Activated T-helper 2 cell treated with anti-CD3 and anti-CD28 coated beads, Interferon-gamma antibody, Interleukin-2, Interleukin-4, amounts not matched to agents 10 μg/mL and 5 μg/mL and 100 μg/mL, durations not matched to agents 14 hours and 24 hours and 36 hours (primary cell): ENCODE measurements at places on chromosomes 7 and 10. TPM values are rescaled to one million over a fixed set of nuclear protein-coding genes. Genes with fewer than 3 reads are reported as not detected.

DNA sequence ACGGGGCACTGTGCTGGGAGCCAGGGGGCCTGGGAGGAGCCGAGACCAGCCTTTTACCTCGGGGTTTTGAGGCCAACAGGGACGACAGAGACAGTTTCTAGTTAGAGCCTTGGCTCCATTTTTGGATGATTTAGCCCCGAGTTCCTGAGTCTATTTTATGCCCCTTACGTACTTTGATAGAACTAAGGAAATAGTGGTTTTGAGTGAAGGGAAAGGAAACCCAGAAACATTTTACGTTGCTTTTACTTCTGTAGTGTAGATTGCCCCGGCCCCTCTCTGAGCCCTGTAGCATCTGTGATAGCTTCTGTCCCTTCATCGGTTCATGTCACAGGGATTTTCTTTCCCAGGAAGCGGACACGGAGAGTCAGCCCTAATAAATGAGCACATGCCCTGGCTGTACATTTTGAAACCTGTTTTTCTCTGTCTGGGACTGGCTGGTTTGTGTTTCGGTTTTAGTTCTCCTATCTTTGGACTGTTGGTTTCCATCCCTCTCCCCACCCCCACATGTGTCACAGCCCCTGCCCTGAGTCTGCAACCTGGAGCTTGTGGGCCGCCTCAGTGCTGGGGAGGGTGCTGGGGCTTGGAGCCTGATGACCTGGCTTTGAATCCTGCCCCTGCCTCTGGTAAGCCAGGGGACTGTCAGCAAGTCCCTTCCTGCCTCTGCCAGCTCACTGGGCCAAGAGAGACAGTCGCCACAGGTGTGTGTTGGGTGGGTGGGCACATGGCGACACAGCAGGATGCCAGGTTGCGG is 6.9 kb upstream of the ORAI2 start:
- peak overlapping the region; percentile 100 for H3K27ac ChIP-seq
- no peaks in the 10 kb centered on the region for H3K27me3 ChIP-seq
- peak; percentile 76 for DNase-seq
- peak overlapping the region; percentile 68 for H3K4me3 ChIP-seq
- peaks cover 49% of the 10 kb centered on the region for H3K36me3 ChIP-seq
- H3K4me1 ChIP-seq, result peaks cover 57% of the 10 kb centered on the region

DNA sequence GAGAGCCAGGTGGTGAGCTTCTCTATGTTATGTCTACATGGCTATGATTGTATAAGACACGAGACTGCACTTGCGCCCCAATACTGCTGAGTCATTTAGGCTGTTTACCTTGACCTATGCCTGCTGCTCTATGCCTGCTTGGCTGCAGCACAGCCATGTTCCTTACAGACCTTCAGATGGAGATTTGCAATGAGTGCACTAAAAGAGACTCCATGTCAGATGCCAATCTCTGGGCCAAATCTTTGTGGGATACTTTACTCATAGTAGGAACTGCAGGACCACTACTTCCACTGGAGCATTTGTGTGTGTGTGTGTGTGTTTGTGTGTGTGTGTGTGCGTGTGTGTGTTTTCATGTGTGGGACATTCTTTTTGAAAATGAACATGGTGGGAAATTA is 50.0 kb upstream of the KMT2E start:
- no peak overlapping the region for H3K4me3 ChIP-seq
- peaks cover 80% of the 10 kb centered on the region for H3K36me3 ChIP-seq
- no peak overlapping the region for H3K27ac ChIP-seq
- peaks cover 38% of the 10 kb centered on the region for H3K4me1 ChIP-seq
- H3K27me3 ChIP-seq, result no peaks in the 10 kb centered on the region
- no peak for DNase-seq

- no peaks in the 10 kb centered on the region for H3K36me3 ChIP-seq
- H3K27ac ChIP-seq, result no peak overlapping the region
- no peak for DNase-seq
- no peaks in the 10 kb centered on the region for H3K4me1 ChIP-seq
These were observed 232.6 kb upstream of the FERD3L start for GRCh38 chr7:19377611-19378344.

- H3K4me3 ChIP-seq, result no peak overlapping the region
- no peaks in the 10 kb centered on the region for H3K4me1 ChIP-seq
- DNase-seq, result no peak
These were observed 17.6 kb downstream of the IFIT5 start for GRCh38 chr10:89431977-89432376.

ABCB4 gene
- total RNA-seq, result not detected in 2 replicates

DNA sequence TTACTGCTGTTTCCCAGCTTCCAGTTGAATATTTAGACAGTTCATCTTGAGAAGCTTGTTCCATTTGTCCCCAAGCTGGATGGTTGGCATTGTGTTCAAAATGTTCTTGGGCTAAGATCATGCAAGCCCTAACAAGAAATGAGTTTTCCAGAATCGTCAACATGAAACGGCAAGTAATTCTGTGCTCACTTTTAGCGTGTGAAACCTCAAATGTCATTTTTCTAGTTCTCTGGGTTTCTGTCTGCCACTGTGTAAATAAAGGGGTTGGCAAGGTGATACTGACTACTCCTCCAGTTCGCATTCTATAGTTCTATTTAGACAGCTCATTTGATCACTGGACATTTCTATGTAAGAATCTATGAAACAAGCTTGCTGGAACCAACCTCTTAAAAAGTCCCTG is 194.0 kb downstream of the AHR start:
- H3K27ac ChIP-seq, result no peak overlapping the region
- H3K36me3 ChIP-seq, result no peaks in the 10 kb centered on the region
- no peak for DNase-seq

DNA sequence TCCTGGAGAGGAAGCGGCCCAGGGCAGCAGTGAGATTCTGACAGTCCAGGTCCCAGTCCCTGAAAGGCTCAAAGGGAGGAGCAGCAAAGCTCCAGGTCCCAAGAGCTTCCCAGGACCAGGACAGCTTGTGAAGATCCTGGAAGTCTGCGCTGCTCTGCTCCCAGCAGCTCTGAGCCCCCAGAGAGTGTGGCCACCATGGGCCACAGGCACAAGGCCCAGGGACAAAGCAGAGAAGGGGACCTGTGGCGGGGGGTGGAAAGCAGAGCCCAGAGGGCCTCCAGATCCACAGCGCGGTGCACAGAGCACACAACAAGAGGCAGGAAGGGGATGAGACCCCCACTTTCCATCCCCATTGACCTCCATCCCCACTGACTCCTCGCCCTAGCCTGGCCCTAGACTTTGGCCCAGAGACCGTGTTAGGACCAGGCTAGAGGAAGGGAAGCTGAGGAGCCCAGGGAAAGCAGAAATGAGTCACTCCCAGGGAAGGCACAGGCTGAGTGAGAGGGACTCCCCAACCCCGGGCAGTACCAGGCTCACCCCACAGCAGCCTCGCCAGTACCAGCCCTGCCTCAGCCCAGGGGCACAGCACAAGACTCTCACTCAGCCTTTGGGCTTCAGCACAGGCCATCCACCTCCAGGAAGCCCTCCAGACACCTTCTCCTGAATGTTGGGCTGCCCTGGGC is 75.5 kb downstream of the GRID1 start:
- no peaks in the 10 kb centered on the region for H3K27me3 ChIP-seq
- no peaks in the 10 kb centered on the region for H3K36me3 ChIP-seq
- no peak overlapping the region for H3K27ac ChIP-seq
- no peak for DNase-seq
- H3K4me1 ChIP-seq, result no peaks in the 10 kb centered on the region

MYOZ1 gene
- not detected in 2 replicates for total RNA-seq

- peaks cover 5% of the 10 kb centered on the region for H3K27me3 ChIP-seq
- H3K36me3 ChIP-seq, result no peaks in the 10 kb centered on the region
- no peak overlapping the region for H3K27ac ChIP-seq
- DNase-seq, result no peak
- H3K4me3 ChIP-seq, result no peak overlapping the region
These were observed 53.8 kb downstream of the TMEM26 start for GRCh38 chr10:61399406-61399805.

- H3K4me1 ChIP-seq, result no peaks in the 10 kb centered on the region
- no peak overlapping the region for H3K27ac ChIP-seq
- no peak overlapping the region for H3K4me3 ChIP-seq
- no peaks in the 10 kb centered on the region for H3K27me3 ChIP-seq
These were observed 450.7 kb downstream of the HTR7 start for GRCh38 chr10:90407131-90407530.

DNA sequence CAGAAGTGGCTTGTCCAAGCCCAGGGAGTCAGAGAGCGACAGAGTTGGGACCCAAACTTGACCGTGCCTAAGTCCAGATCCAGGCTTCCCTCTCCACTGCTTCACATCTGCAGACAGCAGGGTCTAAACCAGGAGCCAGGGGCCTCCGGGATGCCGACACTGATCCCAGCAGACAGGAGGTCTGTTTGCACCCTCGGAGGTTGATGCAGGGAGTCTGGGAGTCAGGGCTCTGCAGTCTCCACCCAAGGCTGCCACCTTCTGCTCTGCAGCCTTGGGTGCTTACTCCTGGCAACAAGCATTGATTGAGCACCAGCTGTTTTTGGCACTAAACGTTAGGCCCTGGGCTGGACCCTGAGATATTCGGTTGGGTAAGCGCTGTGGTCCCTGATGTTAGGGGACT is 21.0 kb downstream of the ELFN1 start:
- H3K4me1 ChIP-seq, result no peaks in the 10 kb centered on the region
- H3K27ac ChIP-seq, result no peak overlapping the region
- H3K4me3 ChIP-seq, result no peak overlapping the region
- H3K36me3 ChIP-seq, result no peaks in the 10 kb centered on the region
- peaks cover 2% of the 10 kb centered on the region for H3K27me3 ChIP-seq

TMEM176A gene
- not detected in 2 replicates for total RNA-seq

DNA sequence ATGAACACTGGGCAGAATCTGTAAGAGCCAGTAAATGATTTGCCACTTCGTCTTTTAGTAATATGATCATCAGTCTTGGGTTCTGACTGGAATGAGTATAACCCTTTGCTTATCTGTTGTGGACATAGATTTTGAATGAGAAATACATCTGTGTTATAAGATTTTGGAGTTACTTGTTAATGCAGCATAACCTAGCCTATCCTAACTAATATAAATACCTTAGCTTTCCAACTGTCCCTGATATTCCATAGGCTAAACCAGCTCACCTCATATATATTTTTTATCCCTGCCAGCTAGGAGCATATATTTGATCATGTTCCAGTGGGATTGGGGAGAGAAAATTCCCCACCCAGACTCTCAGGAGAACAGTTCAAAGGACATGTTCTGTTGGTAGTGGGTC is 15.1 kb downstream of the LRMDA start:
- H3K4me3 ChIP-seq, result no peak overlapping the region
- H3K27ac ChIP-seq, result no peak overlapping the region

DNA sequence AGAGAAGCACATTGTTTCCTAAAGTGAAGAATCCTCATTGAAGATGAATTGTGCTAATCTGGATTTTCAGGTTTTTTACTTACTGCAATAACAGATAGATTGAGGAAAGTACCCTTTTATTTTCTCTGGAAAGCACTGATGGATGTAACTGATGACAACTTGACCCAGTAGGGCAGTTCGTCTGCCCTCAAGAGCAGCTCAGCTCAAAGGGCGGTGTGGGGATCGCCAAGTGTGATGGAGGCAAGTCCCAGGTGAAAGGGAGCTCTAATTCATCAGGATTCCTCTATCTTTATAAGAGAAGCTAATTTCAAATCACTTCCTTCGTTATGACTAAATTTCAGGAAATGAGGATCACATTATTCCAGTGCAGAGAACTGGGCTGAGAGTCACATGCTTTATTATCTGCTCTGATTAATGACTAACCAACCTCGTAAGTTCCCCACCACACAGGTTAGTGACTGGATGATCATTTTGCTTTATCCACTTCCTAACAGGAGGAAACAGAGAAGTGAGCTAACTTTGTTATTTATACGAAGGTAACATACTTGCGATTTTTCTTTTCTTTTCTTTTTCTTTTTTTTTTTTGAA is 98.8 kb downstream of the PFKFB3 start:
- H3K27me3 ChIP-seq, result no peaks in the 10 kb centered on the region
- H3K4me3 ChIP-seq, result no peak overlapping the region
- H3K4me1 ChIP-seq, result peaks cover 45% of the 10 kb centered on the region
- peaks cover 32% of the 10 kb centered on the region for H3K36me3 ChIP-seq
- DNase-seq, result no peak
- no peak overlapping the region for H3K27ac ChIP-seq

- H3K27me3 ChIP-seq, result no peaks in the 10 kb centered on the region
- DNase-seq, result no peak
- H3K4me1 ChIP-seq, result peaks cover 73% of the 10 kb centered on the region
- peak overlapping the region; percentile 46 for H3K27ac ChIP-seq
These were observed 8.7 kb downstream of the EPC1 start for GRCh38 chr10:32338262-32338661.

GRCh38 chr7:36062154-36062815 is 90.8 kb upstream of the EEPD1 start:
- no peaks in the 10 kb centered on the region for H3K36me3 ChIP-seq
- no peak overlapping the region for H3K27ac ChIP-seq
- no peak overlapping the region for H3K4me3 ChIP-seq
- H3K4me1 ChIP-seq, result peaks cover 7% of the 10 kb centered on the region

COL13A1 gene
- not detected in 2 replicates for total RNA-seq

AKR1B1 gene
- total RNA-seq, result 102 and 107 TPM in 2 replicates

ADCYAP1R1 gene
- not detected in 2 replicates for total RNA-seq

GRCh38 chr10:29486433-29486832 is 148.3 kb downstream of the SVIL start:
- peaks cover 45% of the 10 kb centered on the region for H3K36me3 ChIP-seq
- H3K27me3 ChIP-seq, result no peaks in the 10 kb centered on the region
- peak overlapping the region; percentile 91 for H3K27ac ChIP-seq
- no peak for DNase-seq

CDK1 gene
- 89.1 and 91.4 TPM in 2 replicates for total RNA-seq

DNA sequence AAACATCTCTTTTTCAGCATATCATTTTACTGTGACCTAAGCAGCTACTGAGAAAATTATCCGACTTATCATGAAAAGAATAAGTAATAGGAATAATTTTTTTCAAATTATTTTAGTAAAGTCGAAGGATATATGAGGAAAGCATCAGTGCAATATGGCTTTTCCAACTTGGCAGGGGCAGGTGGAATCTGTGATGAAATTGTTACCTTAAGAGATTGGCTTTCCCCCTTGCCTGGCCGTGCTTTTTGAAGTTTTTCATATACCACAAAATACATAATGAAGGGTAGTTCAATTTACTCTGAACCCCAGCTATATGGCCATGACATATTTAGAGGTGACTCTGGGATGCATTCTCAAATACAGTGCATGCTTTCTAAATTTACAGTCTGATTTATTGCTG is 87.2 kb upstream of the MKX start:
- DNase-seq, result no peak
- H3K4me1 ChIP-seq, result no peaks in the 10 kb centered on the region
- H3K27ac ChIP-seq, result no peak overlapping the region
- no peaks in the 10 kb centered on the region for H3K36me3 ChIP-seq
- no peak overlapping the region for H3K4me3 ChIP-seq

DNA sequence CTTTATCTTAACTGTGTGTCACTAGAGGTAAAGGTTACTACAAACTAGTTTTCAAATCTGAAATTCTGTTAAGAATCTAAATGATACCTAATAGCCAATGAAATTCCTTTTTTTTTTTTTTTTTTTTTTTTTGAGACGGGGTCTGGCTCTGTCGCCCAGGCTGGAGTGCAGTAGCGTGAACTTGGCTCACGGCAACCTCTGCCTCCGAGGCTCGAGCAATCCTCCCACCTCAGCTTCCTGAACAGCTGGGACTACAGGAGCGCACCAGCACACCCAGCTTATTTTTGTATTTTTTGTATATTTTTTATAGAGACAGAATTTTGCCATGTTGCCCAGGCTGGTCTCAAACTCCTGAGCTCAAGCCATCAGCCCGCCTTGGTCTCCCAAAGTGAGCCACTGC is 160.3 kb upstream of the NEBL start:
- H3K4me3 ChIP-seq, result no peak overlapping the region
- H3K27ac ChIP-seq, result no peak overlapping the region
- peaks cover 6% of the 10 kb centered on the region for H3K4me1 ChIP-seq
- H3K36me3 ChIP-seq, result no peaks in the 10 kb centered on the region

SMURF1 gene
- 12.4 and 13.5 TPM in 2 replicates for total RNA-seq

GRCh38 chr10:70477661-70478162 is 855 bp upstream of the PALD1 start:
- H3K27me3 ChIP-seq, result peaks cover 47% of the 10 kb centered on the region
- no peaks in the 10 kb centered on the region for H3K36me3 ChIP-seq
- peaks cover 33% of the 10 kb centered on the region for H3K4me1 ChIP-seq
- peak overlapping the region; percentile 80 for H3K4me3 ChIP-seq
- H3K27ac ChIP-seq, result peak overlapping the region; percentile 55

EPHB4 gene
- total RNA-seq, result 2.1 and 2.4 TPM in 2 replicates
